ENCODE measurements at places on chromosomes 13 and 19.

DNA sequence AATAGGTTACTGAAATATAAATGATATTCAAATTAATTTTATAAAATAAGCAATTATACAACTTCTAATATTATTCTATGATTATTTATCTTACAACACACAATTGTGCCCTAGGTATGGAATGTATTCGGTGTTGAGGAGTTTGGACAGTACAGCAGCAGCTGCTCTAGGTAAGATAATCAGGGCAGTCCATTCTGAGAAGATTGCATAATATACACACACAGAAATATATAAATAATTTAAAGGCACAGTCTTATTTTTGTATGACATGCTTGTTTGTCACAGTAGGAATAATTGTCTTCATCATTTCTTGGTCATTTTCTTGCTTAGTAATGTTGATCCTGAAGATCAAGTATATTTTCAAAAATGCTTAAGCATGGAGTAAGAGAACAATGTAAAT, 849.4 kb upstream of the MIR17HG start:
- no peak for DNase-seq

- no peak for DNase-seq
Observed at GRCh38 chr13:78185700-78186099, 267.1 kb upstream of the EDNRB start.

DNA sequence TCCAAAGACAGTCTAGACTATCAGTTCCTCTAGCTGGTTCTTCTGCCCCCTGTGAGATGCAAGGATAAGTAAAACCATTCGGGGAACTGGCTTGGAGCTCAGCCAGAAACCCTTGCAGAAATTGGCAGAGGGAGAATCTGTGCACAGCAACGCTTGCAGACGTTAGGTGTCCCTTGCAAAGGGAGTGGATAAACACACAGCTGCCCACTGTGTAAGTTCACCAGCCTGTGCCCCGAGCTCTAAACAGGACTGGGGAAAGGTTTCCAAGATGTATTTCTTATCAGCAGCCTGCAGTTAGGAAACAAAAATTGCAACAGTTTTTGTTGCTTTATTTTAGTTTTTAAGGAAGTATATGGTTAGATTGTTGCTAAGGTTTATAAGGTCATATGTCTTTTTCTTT, 19.0 kb upstream of the ADGRE1 start:
- no peak for DNase-seq

DNA sequence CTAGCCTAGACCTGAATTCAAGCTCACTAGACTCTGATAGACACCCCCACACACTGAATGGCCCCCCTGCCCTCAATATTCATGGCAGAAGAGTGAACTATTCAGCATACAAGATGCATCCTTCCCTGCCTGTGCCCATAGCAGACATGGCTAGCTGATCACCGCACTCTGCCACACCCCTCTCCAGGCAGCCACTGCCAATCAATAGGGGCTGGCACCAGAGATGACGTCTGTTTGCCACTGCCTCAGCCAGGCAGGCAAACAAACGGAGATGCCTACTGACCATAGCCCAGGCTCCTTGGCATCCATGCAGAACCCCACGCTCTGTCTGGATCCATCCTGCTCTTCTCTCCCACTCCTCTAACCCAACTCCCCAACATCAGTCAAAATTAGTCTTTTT, 13.8 kb upstream of the NPAS1 start:
- DNase-seq = no peak

GRCh38 chr19:19475015-19475765, 40.2 kb downstream of the TSSK6 start:
- no peak for DNase-seq

DNA sequence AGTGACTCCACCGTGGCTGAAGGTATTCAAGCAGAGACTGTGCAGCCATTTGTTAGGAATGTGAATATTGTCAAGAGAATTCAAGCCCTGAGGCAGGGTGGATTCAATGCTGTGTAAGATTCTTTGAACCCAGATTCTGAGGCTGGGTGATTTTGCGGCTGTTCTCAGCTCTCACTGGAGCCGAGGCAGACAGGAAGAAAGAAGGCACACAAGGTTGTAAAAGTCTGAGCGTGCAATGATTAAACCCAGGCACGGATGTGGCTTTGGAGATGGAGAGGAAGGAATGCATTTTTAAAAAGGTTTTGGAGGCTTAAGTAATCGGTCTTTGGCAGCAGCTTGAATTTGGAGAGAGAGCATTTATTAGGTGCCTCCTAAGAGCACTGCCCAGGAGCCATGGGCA, 187.9 kb downstream of the KATNAL1 start:
- no peak for DNase-seq

DNA sequence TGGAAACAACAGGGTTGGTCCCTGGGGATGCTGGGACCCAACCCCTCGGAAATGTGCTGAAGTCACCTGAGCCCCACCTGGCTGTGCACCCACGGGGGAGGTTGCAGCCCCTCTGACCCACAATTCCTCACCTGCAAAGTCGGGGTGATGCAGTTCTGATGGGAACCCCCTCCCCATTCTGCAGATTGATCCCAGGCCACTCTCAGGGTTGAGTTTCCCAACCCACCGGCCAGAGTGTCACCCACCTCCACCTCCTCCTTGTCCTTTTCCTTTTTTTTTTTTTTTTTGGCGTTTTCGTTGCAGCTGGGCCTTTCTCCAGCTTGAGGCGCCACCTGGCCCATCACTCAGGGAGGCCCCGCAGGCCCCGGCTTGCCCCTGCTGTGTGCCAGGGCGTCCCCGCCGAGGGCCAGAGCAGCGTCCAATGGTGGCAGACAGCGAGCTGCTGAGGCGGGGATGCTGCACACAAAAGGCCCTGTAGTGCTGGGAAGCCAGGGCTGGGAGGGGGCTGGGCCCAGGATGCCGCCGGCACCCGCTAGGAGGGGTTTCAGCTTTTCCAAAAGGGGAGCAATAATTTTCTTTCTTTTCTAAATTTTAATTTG, 4.6 kb downstream of the PIK3R2 start:
- DNase-seq = no peak

DNA sequence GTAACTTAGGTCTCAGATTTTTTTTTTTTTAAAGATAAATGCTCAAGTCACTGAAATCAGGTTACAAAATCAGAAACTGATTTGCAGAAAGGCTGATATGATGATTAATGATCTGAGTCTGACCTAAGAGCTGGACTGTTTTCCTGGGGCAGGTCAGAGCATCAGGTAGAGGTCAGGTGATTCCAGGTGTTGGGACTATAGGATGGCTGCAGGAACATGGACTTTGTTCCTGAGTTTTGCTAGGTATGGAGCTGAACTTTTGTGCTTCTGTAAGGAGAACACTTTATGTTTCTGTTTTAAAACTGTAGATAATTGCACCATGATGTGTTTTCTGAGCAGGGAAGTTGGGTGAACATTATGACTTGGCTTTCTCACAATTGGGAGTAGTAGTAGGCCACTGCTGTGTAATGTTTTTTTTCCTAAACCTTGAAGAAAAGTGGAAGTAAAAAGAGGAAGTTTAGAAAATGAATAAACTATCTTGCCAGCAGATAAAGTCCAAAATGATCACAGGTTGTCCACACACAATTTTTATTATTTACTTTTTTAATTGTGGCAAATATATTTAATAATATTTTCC, 297.2 kb downstream of the DCT start:
- DNase-seq = no peak

DNA sequence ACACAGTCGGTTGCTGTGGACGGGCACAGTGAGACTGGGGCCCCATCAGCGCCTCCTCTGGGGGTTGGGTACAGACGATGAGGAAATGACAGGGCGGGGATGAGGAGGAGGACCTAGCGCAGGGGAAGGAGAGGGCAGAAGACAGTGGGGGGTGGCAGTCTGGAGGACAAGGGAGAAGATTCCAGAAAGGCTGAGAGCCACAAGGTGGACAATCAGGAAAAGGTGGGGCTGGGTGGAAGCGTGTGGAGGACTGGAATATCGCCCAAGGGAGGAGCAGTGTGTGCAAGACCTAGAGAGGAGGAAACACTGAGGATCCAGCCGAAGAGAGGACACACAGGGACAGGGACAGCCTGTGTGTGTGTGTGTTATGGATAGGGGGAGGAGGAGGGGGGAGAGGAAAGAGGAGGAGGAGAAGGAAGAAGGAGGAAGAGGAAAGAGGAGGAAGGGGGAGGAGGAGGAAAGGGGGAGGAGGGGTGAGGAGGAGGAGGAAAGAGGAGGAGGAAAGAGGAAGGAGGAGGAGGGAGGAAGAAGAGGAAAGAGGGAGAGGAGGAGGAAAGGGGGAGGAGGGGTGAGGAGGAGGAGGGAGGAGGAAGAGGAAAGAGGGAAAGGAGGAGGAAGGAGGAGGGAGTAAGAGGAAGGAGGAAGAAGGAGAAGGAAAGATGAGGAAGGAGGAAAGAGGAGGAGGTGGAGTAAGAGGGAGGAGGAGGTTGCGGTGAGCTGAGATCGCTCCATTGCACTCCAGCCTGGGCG, 15.8 kb upstream of the GARIN5A start:
- DNase-seq = no peak

- no peak for DNase-seq
Observed at GRCh38 chr19:46191972-46192371, 37.6 kb upstream of the IGFL1 start.

- no peak for DNase-seq
Observed at GRCh38 chr13:24692561-24692960, 12.4 kb downstream of the ATP12A start.

DNA sequence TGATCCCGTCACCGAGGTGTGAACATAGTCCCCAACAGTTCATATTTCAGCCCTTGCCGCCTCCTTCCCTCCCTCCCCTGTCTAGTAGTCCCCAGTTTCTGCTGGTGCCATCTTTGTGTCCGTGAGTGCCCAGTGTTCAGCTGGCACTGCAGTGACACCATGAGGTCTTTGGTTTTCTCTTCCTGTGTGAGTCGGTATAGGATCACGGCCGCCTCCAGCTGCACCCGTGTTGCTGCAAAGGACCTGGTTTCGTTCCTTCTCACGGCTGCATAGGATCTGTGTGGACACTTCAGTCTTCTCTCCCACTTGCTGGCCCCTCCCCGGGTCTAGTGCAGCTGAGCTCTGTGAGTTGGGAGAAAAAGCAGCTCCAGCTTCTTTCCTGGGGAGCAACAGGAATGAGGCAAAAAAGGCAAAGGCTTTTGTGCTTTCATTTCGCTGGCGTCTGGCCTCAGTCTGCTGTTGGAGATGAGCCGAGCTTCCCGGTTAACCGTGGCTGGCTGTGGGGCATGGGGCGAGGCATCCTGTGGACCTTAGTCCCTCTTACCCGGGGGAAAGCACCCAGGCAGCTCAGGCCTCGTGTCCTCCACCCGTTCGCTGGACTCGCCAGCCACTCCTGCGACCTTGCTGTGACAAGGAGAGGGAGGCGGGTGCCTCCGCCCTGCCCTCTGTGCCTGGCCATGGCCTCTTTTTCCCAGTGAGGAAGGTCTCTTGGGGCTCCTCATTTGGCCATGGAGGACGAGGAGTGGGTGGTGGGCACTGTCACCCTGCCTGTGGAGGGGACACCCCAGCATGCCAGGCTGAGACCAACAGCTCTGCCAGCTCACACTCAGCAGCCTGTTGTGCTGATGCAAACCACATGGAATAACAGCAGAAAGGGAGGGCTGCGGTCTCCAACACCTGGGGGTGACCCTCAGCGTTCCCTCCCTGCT, 196.5 kb downstream of the TEX29 start:
- no peak for DNase-seq

DNA sequence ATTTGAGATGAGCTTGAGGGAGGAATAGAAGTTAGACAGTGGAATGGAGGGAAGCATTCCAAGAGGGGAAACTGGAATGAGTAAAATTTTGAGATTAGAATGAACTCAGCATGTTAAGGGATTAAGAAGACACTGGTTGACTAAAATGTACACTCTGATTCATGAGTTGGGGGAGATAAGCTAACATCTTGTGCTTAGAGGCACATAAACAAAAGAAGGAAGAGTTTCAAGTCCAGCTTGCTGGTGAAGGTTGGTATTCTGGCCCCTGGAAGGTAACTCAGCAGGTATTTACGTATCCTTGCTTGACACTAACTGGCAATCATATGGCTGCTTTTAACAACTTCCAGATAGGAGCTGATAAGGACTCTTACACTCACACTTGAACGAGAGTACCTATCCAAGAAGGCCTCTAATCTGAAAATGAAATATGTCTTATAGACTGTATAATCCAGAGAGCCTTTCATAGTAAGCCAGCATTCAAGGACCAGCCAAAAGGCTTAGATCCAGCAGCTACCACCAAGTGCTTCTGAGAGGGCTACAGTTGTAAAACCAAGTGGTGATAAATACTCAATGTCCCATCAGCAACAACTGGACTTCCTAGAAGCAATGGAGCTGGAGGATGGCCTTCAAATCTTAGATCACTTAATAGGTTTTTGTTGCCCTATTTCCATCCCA, 149.7 kb upstream of the SERP2 start:
- no peak for DNase-seq

GRCh38 chr13:110799246-110800236, 86.0 kb downstream of the ING1 start:
- no peak for DNase-seq

GRCh38 chr13:35598790-35599369, 122.4 kb upstream of the MAB21L1 start:
- no peak for DNase-seq

GRCh38 chr19:55189403-55189835, 9.3 kb upstream of the SYT5 start:
- no peak for DNase-seq

GRCh38 chr19:21462540-21462939, 42.9 kb upstream of the ZNF429 start:
- DNase-seq = no peak

DNA sequence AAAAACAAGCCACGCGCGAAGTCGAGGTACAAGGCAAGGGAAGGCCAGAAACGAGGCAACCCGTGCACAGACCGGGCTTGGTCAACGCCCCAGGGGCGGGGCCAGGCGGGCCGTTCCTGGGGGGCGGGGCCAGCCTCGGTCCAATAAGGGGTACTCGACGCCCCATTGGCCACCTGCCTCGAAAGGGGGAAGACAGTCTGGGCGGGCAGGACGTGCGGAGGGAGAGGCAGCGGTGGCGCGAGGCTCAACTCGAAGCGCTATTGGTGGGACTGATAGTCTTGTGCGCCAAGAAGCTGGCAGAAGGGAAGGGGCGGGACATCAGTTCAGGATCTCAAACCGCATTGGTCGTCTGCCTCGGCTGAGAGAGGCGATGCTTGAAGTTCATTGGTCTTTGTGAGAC, at the start of gene LYPD4:
Gene LYPD4 (minus strand): TSS at position 83 of the 400 bp plus-strand sequence. CDS start 5,398 bp downstream, outside the sequence.
- no peak for DNase-seq

- DNase-seq = no peak
Observed at GRCh38 chr13:110157718-110158117, 149.2 kb downstream of the COL4A1 start.

DNA sequence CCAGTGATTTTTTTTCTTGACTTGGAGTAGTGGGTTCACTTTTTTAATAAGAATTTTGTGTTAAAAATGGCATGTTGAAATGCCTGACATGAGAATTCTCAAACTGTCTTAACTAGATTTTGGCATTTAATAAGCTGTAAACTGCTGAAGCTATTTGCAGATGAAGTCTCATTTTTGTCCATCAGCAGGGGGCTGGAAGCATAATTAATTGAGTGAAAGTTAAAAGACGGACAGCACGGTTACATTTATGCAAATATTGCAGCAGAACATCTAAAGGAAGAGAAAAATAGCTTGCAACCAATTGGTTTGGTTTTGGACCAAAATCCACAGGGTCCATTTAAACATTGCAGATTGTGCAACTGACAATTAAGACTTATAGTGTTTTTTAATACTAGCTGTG, 837.3 kb upstream of the KLHL1 start:
- DNase-seq = no peak

- peak; percentile 95 for DNase-seq
Observed at GRCh38 chr19:48190288-48190884, 19.9 kb downstream of the ZSWIM9 start.
